ENCODE measurements at places on chromosomes 2 and 18. TPM values are rescaled to one million over a fixed set of nuclear protein-coding genes. Genes with fewer than 3 reads are reported as not detected.

DNA sequence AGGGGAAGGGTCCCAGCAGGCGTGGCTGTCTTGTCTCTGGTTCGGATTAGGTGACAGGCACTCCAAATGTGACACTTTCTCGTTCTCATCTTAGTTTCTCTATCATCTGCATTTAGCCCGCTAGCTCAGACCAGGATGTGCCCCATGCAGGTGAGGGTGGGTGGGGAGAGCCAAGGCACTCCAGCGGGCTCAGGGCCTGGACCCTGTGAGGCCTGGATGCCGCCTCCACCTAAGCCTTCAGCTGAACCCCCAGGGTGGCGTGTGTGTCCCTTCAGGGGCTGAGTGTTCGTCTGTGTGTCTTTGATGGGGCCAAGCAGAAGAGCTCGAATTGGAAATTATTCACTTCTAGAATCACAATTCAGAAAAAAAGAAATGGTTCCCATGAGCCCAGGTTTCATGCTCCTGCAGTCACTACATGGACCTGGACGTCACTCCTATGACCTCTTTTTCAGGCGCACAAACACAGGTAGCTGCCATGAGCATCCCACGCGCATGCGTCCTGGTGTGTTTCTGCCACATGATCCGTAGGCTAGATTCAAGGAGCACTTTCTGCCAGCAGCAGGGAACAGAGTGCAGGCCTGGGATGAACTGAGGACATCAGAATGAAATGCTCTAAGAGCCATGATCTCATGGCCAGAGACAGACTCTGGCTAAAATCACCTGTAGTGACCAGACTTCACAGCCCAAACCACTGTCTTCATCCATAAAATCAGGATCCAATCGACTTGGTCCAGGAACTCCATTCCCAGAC is 25.8 kb downstream of the CIDEA start:
- no peak for DNase-seq

DNA sequence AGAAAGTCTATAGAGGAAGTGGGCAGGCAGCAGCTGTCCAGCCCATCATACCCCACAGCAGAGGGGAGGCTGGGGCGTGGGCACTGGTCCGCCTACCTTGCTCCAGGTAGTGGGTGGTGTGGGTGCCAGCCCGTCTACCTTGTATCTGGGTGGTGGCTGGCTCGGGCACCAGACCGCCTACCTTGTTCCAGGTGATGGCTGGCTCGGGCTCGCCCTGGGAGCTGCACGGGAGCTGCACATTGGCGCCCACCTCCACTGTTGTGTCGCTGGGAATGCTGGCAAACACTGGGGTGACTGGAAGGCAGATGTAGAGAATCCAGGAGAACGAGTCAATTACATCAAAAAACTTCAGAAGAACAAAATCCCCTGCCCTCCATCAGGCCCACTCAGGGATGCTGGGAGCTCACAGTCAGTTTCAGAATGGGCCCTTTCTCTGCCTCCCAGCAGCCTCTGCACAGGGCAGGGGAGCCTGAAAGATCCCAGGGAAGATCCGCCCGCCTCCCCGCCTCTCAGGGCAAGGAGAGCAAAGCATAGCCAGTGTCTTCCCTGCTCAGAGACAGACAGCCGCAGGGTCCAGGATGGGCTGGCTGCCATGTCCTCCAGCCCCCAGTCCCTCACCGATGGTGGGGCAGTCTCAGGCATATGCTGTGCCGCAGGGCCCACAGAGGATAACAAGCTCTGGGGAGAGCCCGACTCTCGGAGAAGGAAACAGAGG is 82.3 kb downstream of the PXDN start:
- no peak for DNase-seq

DNA sequence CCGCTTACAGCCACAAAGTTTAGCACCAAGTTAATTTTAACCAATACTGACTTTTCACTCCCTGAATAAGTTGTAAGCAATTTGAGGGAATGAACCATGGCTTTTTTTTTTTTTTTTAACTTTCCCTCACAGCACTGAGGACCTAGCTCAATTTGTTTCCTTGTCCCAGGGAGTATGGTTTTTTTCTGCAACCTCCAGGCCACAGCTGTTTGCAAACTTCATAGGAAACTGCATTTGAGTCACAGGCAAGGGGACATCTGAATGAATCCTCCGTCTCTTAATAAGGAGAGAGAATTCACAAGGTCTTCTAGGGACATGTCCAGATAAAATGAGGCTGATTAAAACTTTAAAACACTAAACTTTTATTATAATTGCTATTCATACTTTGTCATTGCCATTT is 181.5 kb downstream of the GFPT1 start:
- DNase-seq: no peak

The REG1A gene
- total RNA-seq: not detected

The RIT2 gene
- not detected for total RNA-seq
